BJ (cell line): ENCODE measurements at places on chromosomes 7 and 10. TPM values are rescaled to one million over a fixed set of nuclear protein-coding genes. Genes with fewer than 3 reads are reported as not detected.

GRCh38 chr10:63553473-63553872, 32.3 kb downstream of the REEP3 start:
- DNase-seq, result no peak

DNA sequence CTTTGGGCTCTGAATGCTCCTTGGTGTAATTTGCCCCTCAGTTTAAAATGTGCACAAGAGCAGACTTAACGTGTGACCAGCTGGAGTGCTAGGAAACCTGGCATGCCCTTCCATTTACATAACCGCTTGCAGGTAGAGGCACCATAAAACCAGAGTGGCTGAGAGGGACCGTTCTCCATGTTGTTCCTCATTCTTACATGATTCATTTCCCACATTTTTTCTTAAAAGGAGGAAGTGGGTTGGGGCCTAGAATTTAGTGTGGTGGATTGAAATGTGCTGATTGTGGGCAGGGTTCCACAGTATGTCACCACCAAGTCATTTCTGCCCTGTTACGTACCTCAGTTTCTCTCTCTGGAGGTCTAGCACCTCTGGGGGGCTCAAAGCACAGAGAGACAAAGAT, 375.8 kb upstream of the VSTM2A start:
- DNase-seq, result no peak

GRCh38 chr10:123143162-123143824, 4.6 kb upstream of the HMX2 start:
- no peak for DNase-seq

- DNase-seq, result no peak
Observed at GRCh38 chr10:88182601-88182930, 319.1 kb downstream of the PTEN start.

- no peak for DNase-seq
Observed at GRCh38 chr10:93762979-93763391, 5.2 kb downstream of the LGI1 start.

GRCh38 chr10:133286366-133286765, 9.7 kb upstream of the ADAM8 start:
- no peak for DNase-seq

DNA sequence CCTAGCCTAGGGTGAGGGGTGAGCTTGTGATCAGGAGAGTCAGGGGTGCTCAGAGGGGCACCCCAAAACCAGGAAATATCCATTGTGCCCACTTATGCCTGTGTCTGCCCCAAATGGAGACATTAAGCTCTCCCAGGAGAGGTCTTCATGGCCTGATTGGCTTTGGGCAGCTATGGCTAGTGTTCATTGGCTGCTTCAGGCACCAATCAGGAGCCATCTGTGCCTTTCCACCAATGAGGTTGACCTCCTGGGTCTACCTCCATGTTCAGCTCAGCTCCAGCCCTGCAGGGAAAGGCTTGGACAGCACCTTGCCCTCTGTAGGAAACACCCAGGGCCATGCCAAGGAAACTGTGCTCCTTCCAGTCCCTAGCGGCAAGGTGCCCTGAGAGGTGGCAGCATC, 23.9 kb upstream of the HSPB1 start:
- DNase-seq, result no peak

DNA sequence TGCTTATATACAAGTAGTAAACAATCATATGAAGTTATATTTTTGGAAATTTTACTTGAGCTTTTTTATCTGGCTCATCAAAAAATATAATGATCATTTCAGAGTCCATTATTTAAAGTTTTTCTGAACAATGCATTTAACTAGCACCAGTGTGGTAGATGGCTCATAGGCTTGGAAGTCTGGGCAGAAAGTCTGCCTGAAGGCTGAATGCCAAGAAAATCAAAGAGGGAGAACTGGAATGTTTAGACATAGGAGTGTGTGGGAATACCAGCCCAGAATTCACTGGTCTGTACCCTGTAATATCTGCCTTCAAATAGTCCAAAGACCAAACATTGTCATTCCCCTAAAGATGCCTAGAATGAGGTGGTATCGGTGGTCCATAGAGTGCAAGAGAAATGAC, 40.3 kb upstream of the ANK3 start:
- peak; percentile 26 for DNase-seq

WASHC2C gene
- 19.4 and 26.0 TPM in 2 replicates for polyA plus RNA-seq

ASB10 gene
- not detected in 2 replicates for polyA plus RNA-seq

CHAT gene
- not detected in 2 replicates for polyA plus RNA-seq

CCT6A gene
- 110 and 159 TPM in 2 replicates for polyA plus RNA-seq

LUC7L2 gene
- 22.3 and 34.9 TPM in 2 replicates for polyA plus RNA-seq

IL2RA gene
- not detected in 2 replicates for polyA plus RNA-seq

DRGX gene
- polyA plus RNA-seq, result 0.04 and 0.06 TPM in 2 replicates

LIPK gene
- polyA plus RNA-seq, result not detected in 2 replicates

STK31 gene
- polyA plus RNA-seq, result not detected in 2 replicates
